ENCODE measurements at places on chromosomes 5 and 9.
A peak's percentile ranks its signal among the peaks of the same experiment; 100 is the strongest.

DNA sequence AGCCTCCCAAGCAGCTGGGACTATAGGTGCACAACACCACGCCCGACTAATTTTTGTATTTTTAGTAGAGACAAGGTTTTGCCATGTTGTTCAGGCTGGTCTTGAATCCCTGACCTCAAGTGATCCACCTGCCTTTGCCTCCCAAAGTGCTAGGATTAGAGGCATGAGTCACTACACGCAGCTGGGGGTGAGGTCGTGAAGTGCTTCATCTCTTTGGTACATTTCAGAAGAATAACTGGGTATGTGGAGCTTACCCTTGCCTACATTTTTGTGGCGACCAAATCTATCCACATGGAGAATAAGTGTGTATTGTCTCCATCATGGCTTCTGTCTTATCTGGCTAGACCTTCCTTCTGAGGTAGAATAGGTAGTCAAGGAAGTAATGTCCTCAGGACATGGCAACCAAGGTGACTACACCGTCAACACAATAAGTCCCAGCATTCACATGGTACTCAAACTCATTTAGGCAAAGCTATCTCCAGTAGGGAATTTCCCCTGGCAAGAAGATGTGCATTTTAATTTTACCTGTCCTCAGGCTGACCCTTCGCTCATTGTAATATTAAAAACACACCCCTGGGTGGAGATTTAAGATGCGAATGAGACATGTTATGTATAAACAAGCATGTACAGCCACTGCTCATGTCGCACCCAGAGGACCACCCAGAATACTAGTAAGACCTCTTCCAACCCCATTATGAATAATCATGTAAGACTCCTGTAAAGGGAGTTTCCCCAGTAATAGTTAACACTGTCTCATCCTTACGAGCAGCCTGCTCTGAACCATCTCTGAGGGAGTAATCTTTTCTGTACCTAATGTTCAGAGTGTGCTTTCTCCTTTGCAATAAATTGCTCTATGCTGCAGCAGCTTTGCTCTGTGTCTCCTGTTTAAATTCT lies 1173.2 kb downstream of the TAF11L14 start:
- DNase-seq = no peak

GRCh38 chr5:91007251-91007650 lies 375.9 kb downstream of the ARRDC3 start:
- no peak for DNase-seq

DNA sequence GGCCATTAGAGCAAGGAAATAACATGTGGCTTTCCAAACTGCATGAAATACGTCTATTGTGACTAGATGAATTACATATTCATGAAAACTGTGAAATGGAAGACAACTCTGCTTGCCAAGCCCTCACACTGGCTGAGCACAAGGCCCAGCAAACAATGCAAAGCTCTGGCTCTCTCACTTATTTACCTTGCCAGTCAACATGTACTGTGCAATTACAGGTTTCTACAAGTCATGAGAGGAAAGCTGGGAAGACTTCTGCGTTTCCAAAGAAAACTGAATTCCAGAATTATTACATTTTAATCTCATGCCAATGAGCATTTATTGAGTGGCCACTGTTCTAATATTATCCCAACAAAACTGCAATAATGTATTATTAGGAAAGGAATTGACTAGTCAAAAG lies 12.1 kb upstream of the C5orf63 start:
- DNase-seq = no peak

GRCh38 chr5:159838551-159839222 lies 77.6 kb upstream of the ADRA1B start:
- DNase-seq = no peak

GRCh38 chr5:173542159-173542558 lies 74.3 kb downstream of the BOD1 start:
- DNase-seq = no peak

GRCh38 chr9:21974722-21975409 lies 19.3 kb downstream of the CDKN2A start:
- DNase-seq = peak; percentile 96

- no peak for DNase-seq
These were observed 73.5 kb downstream of the BOD1 start for GRCh38 chr5:173542964-173543363.

GRCh38 chr5:152606776-152607364 lies 201.8 kb upstream of the NMUR2 start:
- no peak for DNase-seq

- no peak for DNase-seq
These were observed 56.9 kb upstream of the TRIO start for GRCh38 chr5:14086261-14086660.

GRCh38 chr5:10227379-10227778 lies 22.3 kb downstream of the ATPSCKMT start:
- DNase-seq = no peak

- DNase-seq = no peak
These were observed 83.0 kb downstream of the GRIA1 start for GRCh38 chr5:153573326-153574033.

DNA sequence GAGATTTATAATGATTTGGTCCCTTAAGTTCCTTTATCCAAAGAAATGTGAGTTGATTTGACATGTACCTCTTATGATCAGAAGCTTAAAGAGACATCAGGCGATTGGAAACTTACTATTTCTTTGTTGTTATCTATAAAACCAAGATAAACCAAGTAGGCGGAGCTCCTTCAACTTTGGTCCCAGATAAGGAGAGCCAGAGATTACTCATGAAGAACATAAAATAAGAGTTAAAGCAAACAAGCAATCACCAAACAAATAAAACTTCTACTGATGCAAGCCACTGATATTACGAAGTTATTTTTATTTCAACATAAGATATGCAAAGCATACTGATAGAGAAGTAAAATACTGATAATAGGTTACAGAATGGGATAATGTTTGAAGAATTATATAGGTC lies 141.5 kb upstream of the CDH18 start:
- no peak for DNase-seq

- DNase-seq = no peak
These were observed 70.5 kb downstream of the FOXD1 start for GRCh38 chr5:73378070-73378469.

DNA sequence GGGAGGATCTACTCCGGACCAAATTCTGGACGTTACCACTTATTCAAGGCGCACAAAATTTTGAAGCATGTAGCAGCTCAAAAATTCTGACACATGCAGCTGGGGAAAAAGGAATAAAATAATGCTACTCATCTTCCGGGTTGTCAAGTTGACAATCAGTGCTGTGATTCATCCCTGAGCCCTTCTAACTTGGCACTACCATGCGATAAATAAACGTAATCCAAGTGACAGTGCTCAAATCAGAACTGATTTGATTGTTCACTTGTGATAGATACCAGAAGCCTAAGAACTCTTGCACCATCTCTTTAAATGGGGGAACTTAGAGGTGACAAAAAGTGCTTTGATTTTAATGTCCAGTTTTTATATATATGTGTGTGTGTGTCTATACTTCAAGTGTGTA lies 230.2 kb upstream of the TLE4 start:
- DNase-seq = no peak

DNA sequence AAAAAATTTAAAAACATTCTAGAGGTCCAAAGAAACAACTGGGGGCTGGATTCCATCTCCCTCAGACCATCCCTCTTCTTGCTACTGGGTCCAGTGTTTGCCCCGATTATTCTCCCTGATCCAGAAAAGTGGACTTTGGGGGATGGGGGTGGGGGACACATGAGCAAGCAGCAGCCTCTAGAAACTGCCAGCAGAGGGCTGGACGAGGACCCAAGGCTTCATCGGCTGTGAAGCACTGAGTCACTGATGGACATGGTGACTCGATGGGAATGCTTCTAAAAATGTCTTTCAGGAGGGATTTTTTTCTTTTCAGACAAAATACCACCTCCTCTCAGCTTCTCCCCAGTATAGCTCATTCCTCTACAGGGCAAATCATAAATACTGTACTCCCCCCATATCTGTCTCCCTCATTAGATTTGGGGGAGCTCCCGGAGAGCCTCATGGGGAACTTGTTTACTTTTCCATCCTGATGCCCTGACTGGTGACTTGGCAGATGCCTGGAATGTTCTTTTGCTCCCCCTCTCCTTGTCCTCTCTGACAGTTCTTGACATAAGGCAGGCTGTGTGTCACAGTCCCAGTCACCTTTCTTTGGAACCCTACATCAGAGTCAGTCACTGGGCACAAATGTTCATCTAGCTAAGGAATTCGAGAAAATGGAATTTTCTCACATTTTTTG lies 67.2 kb upstream of the STC2 start:
- no peak for DNase-seq
